ENCODE measurements at places on chromosomes 2 and 18.

DNA sequence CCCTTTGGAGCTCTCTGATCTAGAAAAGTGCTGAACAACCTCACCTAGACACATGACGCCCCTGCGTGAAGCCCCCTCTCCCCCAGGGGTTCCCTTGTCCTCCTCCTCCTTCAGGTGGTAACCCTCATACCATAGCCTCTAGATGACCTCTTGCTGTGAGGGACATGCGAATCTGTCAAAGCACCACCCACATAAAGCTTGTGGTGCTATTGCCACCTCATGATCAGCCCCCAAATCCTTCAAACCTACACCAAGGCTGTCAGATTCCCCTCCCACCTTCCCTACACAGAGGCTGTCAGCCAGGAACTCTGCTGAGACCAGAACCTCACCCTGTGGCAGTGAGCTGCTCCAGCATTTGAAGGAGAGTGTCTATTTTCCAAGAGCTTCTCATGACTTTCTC is 43.1 kb upstream of the TEX51 start:
- DNase-seq = no peak

DNA sequence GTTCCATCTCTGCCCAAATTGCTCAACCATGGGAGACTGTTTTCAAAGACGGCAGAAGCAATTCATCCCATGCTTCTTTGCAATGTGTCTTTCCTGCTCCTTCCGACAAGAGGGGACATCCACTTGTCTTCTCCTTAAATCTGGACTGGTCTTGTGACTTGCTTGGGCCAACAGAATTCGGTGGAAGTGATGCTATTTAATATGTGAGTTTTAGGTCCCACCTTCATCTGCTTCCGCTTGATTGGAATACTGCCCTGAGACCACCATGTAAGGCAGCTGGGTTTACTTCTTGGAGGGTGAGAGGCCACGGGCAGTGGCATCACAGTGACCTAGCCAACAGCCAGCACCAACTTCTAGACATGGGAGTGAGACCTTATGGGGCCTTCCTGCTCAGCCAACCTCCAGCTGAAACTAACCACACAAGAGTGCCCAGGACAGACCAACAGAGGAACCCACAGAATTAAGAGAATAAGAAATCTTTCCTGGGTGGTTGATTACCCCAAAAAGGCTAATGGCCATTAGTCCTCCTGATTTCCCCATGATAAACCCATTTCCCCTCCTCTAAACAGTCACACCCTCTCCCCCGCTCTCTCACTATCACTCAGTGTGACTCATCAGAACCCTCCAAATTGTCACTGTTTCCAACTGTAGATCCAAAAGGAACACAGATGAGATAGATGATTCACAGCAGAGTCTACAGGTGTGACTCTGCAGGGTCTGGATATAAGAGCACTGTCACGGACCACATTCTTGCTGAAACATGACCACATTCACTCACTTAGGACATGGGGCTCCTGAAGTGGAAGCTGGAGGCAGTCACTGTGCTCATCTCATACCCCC is 16.2 kb upstream of the RHOB start:
- DNase-seq = peak; percentile 84

- peak; percentile 94 for DNase-seq
Observed at GRCh38 chr2:9753276-9753600, 90.0 kb upstream of the TAF1B start.

DNA sequence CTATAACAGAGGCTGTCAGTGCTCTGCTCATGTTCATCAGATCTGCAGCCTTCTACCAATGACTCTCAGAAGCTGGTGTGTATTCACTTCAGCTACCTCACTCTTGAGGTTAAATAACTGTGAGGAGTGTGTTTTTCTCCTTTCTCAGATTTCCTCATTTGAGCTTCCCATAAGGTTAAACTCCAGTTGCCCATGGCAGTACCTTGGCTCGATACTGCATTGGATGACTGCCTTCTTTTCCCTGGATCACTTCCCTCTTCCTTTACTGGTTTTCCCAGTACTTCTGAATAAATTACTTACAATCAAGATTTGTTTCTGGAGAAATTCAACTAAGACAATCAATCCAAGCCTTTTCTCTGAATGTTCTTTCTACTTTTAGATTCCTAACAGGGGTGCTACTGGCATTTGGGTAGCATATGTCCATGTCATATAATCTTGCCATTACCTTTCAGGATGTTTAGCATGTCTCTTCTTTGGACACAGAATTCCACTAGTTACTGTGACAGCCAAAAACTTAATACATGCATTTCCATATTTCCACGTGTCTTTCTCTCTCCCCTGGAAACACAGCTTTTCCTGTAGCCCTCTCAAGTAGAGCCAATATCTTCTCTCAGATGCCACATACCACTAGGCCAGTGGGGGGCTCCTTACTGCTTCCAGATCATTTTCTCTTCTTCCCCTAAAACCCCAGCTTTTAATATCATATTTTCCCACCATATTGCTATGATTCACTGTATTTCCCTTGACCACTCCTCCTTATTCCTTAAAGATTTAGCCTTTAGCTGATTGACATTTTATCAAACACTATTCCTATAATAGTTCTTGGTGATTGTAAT is 15.0 kb upstream of the SPOPL start:
- DNase-seq = no peak

- no peak for DNase-seq
Observed at GRCh38 chr2:155151945-155152344, 453.4 kb downstream of the KCNJ3 start.

DNA sequence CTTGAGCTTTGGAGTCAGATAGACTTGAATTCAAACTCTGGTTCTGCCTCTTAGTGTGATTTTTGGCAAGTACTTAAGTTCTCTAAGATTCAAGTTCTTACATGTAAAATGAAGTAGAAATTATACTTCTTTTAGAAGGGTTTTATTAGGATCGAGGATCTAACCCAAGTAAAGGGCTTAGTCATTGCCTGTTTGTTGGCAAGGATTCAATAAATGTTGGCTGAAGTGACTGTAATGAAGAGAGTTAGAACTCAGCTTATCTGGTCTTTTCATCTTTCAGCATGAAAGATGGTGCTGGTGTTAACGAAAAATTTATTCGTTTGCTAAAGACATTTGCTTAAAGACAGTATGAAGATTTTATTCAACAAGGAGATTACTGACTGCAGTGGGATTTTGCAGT is 315.9 kb upstream of the THUMPD2 start:
- DNase-seq = no peak

DNA sequence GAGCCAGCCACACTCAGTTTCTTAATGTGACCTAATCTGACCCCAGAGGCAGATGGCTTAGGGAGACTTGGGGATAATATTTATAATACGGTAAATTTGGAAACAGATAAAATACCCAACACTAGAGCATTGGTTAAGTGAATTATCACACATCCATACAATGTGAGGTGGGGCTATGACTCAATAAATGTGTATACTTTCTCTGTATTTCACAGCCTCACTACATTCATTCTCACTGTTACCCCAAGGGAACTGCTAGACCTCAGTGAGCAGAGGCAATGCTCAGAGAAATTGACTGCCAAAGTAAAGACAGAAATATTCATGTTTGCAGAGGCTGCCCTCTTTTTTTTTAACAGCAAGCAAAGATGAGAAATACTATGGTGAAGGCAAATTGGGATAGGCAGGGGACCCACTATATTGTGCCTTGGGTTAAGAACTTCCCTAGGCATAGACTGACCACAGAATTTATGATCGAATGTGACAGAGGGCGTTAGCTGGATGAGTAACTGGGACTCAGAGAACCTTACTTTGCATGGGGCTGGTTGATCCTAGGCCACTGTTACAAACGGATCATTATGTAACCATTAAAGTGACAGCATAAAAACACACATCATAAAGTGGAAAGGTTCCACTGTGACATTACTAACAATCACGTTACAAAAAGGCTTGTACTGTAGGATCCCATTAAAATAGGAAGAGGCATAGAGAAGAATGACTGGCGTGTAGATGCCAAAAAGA is 246.0 kb upstream of the LYPD1 start:
- no peak for DNase-seq

- no peak for DNase-seq
Observed at GRCh38 chr2:112001136-112001715, 53.8 kb upstream of the TMEM87B start.

DNA sequence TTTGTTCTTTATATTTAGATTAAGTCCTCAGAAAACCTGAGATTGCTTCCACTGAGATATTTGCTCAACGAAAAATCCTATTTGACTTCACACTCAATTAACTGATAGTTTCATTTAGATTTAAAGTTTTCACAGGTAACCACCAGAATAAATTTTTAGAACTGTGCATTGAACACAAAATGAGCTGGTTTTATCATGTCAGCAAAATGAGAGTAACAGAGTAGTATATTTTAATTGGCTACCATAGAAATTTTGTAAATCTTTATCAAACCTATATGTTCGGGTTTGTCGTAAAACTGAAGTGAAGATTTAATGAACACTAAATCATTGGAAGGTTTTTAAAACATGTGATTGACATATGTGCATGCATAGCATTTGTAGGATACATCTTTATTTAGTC is 32.7 kb upstream of the MFF start:
- DNase-seq = no peak

- peak; percentile 37 for DNase-seq
Observed at GRCh38 chr2:68225119-68225632, 27.2 kb downstream of the PPP3R1 start.

DNA sequence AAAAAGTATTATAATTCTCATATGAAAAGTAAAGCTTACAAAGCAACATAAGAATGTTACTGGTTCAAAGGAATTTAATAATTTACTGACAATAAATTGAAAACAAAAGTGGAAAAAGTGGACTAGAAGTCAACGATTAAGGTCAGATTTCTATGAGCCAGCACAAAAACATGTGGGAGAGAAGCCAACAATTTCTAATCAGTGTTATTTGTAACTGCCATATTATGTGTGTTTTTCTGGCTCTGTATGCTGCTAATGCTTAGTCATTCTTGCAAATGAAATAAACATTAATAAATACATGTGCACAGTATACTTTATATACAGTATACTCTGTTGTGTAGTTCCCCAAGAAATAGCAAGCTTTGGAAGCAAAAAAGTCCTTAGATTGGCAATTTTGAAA is 301.3 kb upstream of the RGPD4 start:
- DNase-seq = no peak

GRCh38 chr2:142545036-142545435 is 332.4 kb upstream of the KYNU start:
- no peak for DNase-seq

- DNase-seq = no peak
Observed at GRCh38 chr2:85611217-85611704, 605 bp downstream of the C2orf68 start.

DNA sequence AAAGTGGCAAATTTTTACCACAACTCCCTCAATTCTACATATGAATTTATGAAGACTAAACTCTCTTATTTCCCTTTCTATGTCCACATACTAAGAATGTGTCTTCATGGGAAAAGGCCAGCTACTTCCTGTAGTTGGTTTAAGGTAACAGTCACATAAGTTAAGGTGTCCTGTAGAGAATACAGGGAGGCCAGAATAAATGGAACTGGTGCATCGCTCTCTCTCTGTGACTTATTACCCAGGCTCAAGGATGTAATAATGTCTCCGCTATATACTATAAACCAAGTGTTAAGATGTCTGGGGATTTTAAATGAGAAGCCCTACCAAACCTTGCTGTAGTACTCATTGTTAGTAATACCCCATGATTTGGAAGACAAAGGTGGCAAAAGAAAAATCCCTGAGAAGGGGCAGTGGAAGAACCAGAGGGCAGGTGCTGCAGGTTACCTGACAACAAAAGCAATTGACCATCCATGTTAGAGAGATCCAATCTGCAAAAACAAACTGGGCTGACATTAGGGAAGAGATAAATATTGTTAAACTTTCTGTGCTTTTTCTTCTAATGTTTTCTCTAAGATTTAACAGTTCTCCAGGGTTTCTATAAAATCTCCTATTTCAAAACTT is 372.8 kb downstream of the TMX3 start:
- no peak for DNase-seq

- DNase-seq = no peak
Observed at GRCh38 chr2:34332813-34333212, 733.7 kb upstream of the FAM98A start.

DNA sequence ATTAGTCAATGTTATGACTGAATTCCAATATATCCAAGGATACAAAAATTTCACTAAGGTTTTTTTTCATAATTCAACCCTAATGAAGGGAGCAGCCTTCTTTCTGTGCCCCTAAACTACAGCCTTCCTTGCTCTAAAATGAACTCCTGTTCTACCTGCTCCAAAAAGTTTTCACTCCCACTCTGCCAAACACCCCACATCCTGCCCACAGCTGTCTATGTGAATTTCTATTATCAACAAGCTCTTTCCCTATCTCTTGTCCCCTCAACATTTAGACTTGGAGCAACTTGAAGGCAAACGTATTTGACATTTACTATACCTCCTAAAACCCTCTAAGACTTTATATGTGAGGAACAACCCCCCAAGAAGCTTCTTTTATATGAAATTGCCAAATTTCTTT is 2.5 kb downstream of the STAT4 start:
- no peak for DNase-seq

GRCh38 chr2:101956465-101957438 is 35.0 kb upstream of the IL1R2 start:
- no peak for DNase-seq

DNA sequence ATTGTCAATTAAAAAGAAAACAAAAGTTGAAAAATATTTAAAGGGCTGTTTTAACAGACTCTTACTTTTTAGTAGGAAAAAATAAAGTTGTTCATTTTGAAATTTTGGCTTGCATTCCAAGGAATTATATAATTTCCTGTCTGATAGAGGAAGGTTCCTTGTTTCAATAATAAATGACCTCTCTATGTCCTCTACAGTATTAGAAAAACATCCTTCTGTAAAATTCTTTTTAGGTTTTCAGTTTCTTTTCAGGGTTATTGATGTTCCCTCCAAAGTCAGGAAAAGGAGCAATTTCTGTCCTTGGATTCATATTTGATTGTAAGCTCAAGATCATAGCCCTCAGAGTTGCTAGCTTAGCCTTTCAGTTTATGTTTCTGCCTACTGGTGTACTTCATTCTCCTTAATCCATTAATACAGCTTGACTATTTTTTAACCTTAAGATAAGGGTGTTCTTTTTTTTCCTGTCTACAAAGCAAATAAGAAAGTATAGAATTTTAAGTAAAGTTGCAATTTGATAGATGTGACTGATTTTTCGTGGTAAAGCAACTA is 125.2 kb upstream of the COL3A1 start:
- no peak for DNase-seq

DNA sequence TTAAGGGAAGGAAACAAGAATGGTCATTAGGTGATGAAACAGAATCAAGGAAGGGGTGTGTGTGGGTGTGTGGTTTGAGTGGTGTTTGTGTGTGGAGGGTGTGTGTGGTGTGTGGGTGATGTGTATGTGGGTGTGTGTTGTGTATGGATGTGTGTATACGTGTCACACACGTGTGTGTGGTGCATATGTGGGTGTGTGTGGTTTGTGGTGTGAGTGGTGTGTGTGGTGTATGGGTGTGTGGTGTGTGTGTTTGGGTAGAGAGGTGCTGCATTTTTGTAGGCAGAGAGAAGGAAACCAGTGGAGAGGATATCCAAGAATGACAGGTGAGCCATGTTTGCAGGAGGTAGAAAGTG is 1.1 kb upstream of the CEP192 start:
- DNase-seq = peak; percentile 74

GRCh38 chr2:106094131-106094841 is 99.8 kb downstream of the UXS1 start:
- DNase-seq = peak; percentile 66
